Fibroblast of skin of scalp (primary cell): ENCODE measurements at places on chromosomes 5 and 9.
A peak's percentile ranks its signal among the peaks of the same experiment; 100 is the strongest.

DNA sequence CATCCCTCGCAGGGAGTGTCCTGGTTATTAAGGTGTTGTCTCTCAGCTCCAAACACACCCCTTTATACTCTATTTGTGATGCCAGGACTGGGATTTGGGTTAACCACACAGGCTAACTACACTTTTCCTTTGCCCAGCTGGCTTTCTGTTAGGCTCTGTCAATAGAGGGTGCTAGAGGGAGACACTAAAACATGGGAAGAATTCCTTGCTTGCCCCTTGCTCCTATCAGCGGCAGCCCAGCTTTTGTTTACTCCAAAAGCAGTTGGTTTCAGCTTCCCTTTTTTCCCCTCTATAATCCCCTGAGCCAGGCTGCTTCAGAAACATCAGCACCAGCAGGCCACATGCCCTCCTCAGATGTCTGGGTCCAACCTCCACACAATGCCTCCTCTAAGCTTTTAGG lies 297.1 kb downstream of the KCTD16 start:
- DNase-seq = peak; percentile 48

DNA sequence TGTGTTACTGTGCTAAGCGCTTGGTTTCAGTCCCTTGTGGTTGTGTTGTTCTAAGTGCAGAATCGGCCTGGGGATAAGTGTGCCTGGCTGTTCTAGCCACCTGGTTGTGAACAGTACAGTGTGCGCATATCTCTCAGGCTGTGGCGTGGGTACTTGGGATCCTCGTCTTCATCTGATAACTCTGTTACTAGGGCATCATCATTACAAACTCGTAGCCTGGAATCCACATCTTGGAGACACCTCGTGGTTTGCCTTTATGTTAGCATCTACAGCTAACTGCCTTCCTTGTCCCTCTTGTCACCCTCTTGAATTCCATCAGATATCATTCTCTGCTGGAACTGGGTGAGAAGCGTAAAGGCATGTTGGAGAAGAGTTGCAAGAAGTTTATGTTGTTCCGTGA lies 41.5 kb downstream of the SPTAN1 start:
- DNase-seq = no peak

DNA sequence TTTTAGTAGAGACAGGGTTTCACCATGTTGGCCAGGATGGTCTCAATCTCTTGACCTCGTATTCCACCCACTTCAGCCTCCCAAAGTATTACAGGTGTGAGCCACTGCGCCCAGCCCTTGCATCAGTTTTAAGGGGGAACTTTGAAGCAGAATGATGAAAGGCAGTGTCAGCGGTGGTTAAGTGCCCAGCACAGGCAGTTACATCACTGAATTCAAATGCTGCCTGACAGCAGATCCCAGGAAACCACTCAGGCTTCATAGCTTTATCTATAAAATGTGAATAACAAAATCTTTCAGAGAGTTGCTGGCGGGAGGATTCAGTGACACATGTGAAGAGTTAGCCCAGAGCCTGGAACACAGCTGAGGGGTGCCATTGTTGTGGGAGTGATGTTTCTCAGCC lies 26.5 kb downstream of the FGF1 start:
- no peak for DNase-seq

- DNase-seq = no peak
These were observed 314.4 kb downstream of the GADD45G start for GRCh38 chr9:89919171-89919681.

DNA sequence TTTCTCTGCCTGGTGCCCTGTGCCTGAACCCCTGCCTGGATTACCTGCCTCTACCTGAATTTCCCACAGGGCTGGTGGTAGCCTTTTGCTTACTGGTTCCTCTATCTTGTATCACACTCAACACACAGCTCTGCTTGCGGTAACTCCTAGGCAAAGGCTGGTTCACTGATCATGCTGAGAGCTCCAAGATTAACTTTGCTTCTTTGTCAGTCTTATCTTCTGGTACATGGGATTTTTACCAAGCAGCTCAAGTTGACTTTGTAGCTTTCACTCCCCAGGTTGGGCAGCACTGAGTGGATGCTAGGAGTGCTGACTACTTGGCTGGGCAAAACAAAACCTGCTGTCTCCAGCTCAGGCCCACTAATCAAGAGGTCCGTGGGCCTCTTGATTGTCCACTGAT lies 145.9 kb upstream of the GLRA1 start:
- no peak for DNase-seq

DNA sequence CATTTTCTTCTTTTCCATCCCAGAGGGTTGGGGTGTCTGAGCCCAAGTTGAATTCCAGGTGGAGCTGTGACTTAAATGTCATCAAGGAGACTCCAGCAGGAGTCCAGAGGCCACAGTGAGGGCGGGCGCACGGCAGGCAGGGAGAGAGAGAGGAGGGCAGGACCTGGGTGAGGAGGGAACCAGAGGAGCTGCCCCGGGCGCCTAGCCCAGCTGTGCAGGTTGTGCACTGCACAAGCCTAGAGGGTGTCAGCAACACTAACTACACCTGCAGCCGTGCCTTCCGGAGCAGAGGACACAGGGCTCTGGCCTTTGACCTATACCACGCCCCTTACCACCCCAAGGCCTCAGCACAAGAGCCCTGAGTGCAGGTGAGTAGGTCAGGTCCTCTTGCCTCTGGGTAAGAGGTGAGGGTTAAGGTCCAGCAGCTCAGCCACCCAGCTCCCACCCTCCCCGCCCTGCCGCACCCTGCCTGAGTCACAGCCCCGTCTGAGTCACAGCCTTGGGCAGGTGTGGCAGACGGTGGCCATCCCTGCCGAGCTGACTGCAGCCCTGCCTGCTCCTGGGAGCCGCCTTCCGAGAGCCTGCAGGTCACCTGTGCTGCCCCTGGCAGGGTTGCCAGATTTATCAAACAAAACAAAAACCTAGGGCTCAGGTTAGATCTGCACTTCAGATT lies 6.4 kb upstream of the AGPAT2 start:
- DNase-seq = no peak

- DNase-seq = no peak
These were observed 75.1 kb upstream of the RAI14 start for GRCh38 chr5:34580983-34581382.

GRCh38 chr5:179558932-179559283 lies 8.6 kb downstream of the RUFY1 start:
- peak; percentile 31 for DNase-seq

GRCh38 chr9:131578731-131579504 lies 33.6 kb downstream of the PRRT1B start:
- no peak for DNase-seq

GRCh38 chr5:141402553-141403243 lies at the start of gene PCDHGA9:
TSS of gene PCDHGA9 (plus strand) at chr5:141402778. CDS start at chr5:141402953, 175 bp downstream.
- DNase-seq = peak; percentile 37

GRCh38 chr9:121634329-121635261 lies 16.8 kb upstream of the DAB2IP start:
- peak; percentile 37 for DNase-seq

GRCh38 chr5:150644514-150644913 lies 4.1 kb downstream of the SYNPO start:
- no peak for DNase-seq

DNA sequence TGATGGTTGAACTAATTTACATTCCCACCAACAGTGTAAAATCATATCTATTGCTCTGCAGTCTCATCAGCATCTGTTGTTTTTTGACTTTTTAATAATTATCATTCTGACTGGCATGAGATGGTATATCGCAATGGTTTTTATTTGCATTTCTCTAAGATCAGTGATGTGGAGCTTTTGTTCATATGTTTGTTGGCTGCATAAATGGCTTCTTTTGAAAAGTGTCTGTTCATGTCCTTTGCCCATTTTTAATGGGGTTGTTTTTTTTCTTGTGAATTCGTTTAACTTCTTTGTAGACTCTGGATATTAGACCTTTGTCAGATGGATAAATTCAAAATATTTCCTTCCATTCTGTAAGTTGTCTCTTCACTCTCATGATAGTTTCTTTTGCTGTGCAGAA lies 115.2 kb upstream of the CDH12 start:
- DNase-seq = no peak

DNA sequence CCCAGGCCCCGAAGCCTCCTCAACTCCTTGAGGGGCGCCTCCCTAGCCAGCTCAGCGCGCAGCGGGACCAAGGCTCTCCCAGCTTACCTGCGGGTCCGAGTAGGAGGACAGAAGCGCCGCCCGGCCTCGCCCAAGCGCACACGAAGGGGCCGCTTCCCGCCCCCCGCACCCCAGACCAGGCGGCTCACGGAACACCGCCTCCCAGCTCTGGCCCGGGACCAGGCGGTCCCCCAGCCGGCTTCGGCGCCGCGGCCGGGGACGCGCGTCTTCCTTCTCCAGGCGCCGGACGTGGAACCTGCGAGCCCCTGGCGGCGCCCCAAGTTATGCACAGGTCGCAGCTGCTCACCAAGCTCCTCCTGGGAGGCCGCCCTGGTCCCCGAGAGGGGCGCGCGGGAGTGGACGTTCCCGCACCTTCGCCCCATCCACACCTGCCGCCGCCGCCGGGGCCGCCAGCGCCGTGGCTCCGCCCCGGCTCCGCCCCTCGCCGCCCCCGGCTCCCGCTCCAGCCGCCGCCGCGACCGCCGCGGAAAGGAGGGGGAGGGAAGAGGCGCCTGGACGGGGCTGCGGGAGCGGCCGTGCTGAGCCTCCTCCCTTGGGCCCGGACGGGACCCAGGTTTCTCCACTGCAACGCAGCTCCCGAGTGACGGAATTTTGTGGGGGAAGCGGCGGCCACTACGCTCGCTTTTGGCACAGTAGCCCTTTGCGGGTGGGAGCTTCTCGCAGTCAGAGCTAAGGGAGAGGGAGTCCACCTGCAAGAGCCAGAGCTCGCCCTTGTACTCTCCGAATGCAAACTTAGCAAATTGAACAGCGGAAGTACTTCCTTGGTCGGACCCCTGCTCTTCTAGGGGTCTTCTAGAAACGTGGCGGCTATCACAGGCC lies 77.5 kb upstream of the IFNE start:
- DNase-seq = peak; percentile 63

DNA sequence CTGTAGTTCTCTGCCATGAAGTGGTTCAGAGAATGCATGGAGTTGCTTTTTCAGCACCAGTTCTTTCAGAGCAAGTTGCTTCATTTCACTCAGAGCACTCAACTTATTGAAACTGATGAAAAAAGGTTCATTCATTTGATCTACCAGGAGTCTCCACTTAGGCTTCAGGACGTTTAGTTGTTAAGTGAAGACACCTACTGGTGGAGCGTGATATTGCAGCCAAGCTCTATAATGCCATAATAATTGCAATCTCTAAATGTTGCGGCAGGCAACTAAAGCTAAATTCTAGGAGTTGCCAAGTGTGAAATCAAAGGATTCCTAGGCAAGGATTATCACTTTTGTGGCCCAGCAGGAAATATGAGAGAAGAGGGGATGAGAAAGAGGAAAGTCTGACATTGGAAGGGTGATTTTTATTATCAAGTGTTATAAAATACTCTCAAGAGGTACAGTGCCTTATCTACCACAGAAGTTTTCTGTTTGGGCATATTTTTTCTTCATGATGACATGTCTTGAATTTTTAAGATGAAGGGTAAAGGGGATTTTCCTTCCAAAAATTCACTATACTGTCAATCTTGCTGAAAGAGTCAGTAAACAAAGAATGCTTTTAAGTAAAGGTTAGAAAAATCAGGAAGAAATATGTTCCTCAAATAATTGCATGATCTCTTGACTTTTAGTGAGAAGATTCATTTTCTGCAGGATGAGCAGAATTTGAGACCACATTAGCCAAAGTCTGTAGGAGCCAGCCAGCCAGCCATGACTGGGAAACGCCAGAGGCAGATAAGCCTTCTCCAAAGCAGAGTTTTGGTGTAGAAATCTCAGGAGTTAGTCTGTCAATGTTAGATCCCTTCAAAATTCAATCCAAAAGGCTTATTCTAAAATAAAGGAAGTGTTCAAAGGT lies 83.4 kb downstream of the SH3PXD2B start:
- DNase-seq = peak; percentile 38

- no peak for DNase-seq
These were observed 28.0 kb upstream of the IRX2 start for GRCh38 chr5:2779459-2779858.

DNA sequence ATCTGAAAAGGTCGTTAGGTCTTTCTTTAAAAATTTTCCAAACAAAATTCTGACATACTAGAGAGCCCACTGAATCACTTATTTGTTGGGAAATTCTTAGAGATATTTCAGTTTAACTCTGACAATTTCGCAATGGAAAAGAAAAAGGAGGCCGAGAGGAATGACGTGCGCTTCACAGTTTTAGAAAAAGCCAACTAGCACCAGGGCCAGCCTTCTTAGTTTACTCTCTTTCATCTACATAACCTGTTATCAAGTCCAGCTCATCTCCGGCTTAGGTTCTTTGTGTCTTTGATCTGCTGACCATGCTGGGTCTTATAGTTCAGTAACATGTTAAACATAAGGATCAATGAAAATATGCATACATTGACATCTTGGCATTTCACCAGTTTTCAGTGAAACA lies 201.7 kb upstream of the TAS2R1 start:
- DNase-seq = no peak

DNA sequence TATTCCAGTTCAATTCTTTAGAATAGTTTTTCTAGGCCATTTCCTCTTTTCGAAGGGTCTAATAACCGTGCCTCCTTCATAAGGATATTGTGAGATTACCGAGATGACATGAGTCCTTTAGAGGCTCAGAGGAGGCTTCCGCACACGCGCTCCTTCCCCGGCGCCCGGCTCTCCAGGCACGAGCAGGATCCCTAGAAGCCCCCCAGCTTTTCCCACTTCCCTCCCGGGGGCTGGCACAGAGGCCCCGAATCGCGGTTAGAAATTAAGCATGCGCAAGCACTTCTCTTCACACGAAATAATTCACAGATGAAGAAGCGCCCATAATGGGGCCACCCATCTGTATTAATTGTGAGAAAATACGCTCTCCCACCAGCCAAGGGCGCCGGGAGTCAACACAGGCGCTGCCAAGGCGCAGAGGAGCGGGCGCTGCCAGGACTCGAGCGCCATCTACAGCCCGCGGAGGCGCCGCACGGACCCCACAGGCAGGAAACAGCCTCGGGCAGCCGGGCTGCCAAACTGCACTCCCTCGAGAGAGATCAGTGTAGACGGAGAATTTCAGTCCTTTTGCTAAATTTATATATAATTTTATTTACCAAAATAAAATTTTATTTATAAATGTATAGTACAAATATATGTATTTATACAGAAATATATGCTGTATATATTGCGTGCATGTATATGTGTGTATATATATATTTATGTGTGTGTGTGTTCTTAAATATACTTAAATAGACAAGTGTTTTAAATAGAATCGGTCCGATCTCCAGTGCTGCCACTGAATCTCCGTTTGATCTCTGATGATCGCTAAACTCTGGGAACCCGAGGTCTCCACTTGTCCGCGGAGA lies 258.1 kb upstream of the NFIL3 start:
- DNase-seq = peak; percentile 76

GRCh38 chr9:89562186-89562814 lies 42.5 kb upstream of the GADD45G start:
- peak; percentile 72 for DNase-seq

- DNase-seq = peak; percentile 18
These were observed 77.1 kb upstream of the ADAMTS2 start for GRCh38 chr5:179422213-179422855.

- peak; percentile 44 for DNase-seq
These were observed 51.0 kb downstream of the FKTN start for GRCh38 chr9:105608721-105609598.

- DNase-seq = no peak
These were observed 5.3 kb downstream of the PRDM6 start for GRCh38 chr5:123094237-123094918.

- no peak for DNase-seq
These were observed 133.6 kb upstream of the MSX2 start for GRCh38 chr5:174590820-174591219.
